ENCODE measurements at places on chromosomes 7 and 10.

GRCh38 chr10:28494420-28494819 lies 38.5 kb upstream of the WAC start:
- DNase-seq: no peak

- no peak for DNase-seq
Measured at GRCh38 chr10:48287417-48288391, 13.2 kb upstream of the FRMPD2 start.

DNA sequence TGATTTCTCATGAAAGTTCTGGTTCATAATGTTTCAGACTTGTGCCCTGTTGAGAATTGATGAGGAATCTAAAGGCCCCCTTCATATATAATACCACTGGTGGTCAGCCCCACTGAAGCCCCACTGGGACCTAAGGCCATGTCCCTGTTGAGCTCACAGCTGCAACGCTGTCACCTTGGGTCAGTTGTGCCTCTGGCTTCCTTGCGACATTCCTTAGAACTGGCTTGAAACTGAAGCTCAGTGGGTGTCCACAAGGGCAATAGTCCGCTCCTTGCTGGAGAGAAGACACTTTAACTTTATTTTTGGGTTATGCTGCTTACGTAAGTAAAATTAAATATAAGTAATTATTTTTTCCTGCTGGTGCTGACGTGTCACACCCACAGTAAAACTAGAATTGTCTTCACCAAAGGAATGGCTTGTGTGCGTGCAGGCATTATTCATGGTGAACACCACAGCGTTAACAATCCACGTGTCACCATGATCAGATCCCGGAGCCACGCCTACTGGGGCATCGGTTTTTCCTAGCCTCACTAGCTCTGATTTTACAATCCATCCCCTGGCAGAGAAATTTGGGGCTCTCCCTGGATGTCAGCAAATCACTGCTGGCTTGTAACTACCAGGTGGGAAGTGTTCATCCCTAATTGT lies 66.5 kb downstream of the BICC1 start:
- no peak for DNase-seq

- DNase-seq: no peak
Measured at GRCh38 chr10:35874311-35875015, 232.4 kb upstream of the FZD8 start.

DNA sequence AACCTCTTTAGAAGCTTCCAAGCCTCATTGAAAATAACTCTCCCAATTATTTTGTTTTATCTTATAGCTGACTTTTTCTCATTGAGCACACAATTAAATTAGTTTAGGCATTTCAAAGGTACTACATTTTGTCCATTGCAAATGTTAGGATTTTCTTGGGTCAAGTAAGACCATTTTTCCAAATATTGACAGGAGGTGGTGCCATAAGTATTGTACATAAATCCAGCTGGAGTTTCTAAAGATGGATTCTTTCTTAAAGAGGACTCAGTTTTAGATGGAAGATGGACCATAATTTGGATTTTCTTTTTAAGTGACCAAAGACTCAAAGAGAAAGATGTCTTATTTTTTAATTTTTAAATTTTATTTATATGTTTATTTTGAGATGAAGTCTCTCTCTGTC lies 12.3 kb upstream of the OPN4 start:
- DNase-seq: no peak

- no peak for DNase-seq
Measured at GRCh38 chr7:68734431-68734830, 863.8 kb upstream of the AUTS2 start.

GRCh38 chr7:102942181-102942866 lies 29.5 kb downstream of the LRRC17 start:
- no peak for DNase-seq
